Ovary (tissue), 10 donors: ENCODE measurements at places on chromosomes 6 and 20. TPM values are rescaled to one million over a fixed set of nuclear protein-coding genes. Genes with fewer than 3 reads are reported as not detected.

Gene LY6G5B
- 21.7 TPM for total RNA-seq

DNA sequence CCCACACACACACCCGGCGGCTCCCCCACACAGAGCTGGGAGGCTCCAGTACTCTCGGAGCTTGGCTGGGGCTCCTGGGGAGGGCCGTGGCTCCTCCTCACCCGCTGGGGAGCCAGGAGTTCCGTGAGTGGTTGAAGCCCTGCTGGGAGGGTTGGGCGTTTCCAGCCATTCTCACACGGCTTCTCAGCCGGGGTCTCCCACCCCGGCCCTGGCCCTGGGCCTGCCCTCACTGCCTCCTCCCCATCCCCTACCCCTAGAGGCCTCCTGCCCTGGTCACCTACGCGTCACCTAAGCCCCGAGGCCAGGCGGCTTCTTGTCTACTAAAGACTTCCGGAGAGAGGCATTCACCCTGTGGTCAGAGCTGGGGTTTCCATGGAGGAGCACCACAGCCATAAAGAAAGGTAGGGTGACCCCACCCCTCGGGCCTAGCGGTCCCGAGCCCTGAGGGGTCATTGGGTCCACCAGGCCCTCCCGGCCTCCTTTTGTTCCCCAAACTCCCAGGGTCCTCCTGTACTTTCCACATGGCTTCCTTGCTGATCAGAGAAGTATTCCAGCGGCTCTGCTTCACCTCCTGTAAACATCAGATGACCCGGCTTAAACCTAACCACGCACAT is 99.3 kb downstream of the TTLL2 start:
- DNase-seq = no peak

- DNase-seq = no peak
Measured at GRCh38 chr6:98904096-98904495, 43.6 kb downstream of the FBXL4 start.

DNA sequence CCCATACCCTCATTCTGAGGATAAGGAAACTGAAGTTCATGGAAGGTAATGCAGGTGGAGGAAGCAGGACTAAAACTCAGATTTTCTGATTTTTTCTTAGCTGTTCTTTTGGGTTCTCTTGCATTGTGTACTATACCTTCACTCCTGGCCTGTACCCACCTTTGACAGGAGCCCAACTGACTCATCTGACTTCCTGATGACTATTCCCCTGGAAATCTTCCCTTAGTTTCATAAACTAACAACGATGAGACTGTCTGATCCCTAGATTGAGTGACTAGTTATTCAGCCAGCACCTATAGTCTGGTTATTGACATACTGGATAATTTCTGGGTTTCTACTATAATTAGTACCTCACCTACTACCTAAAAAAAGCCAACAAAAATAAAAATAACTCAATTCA is 10.1 kb downstream of the CRYBG1 start:
- DNase-seq = no peak

- DNase-seq = peak; percentile 21
Measured at GRCh38 chr6:34242252-34243130, 5.8 kb downstream of the HMGA1 start.

GRCh38 chr20:3459881-3460307 is 10.9 kb upstream of the ATRN start:
- no peak for DNase-seq

DNA sequence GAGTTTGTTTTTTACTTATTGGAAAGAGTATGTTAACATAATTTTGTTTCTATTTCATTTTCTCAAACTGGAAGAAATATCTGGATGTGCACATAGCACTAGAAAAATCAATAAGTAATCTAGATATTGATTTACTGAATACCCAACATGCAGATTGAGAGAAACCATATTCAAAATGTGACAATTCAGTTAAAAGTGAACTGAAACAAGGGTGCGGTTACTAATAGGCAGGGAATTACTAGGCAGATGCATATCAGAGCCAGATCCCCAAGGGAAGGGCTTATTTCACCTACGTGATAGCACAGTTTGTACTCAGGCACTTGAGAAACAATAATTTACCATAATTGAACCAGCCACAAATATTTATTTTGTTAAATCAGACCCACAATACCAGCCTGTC is 493.1 kb upstream of the FLRT3 start:
- DNase-seq = no peak
